NCI-H1436 treated with DMSO at 0.1 percent for 48 hours (cell line): ENCODE measurements at places on chromosomes 1 and 21.

- no peak for DNase-seq
Observed at GRCh38 chr1:10646347-10646861, 150.0 kb downstream of the CASZ1 start.

GRCh38 chr1:93093332-93094006 is 14.4 kb downstream of the MTF2 start:
- no peak for DNase-seq

DNA sequence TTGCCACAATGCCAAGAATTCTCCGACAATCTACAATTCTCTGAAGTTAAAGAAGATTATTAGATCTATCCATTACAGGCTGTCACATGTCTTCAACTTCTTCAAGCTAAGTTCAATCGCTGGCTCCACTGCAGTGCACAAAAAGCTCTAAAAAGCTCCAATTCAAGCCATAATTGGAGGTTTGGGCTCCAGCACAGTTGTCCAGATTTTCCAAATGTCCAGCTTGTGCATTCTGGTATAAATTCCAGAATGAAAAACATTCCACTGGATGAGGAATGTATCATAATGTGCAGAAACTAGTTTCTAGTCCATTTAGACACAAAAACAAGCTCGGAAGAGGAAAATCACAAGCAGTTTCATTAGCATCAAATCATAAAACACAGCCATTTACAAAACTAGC is 138.6 kb downstream of the NRIP1 start:
- DNase-seq: no peak

- no peak for DNase-seq
Observed at GRCh38 chr1:80211691-80212380, 1205.3 kb upstream of the ADGRL4 start.

DNA sequence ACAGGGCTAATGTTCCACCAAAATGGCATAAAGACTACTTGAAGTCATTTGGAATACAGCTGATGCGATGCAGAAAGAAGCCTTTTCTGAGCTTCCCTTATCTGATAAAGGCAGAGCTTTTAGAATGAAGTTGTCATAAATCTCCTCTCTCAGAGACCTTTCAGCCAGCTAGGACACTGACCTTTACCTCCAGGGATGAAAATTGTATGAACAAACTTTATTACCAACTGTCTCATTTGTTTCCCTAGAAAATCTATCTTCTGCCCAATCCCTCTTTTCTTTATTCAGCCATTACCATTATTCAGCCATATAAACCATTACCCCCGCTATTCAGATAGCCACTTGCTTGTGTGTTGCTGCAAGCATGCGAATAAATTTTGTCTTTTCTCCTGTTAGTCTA is 29.7 kb upstream of the RNF2 start:
- DNase-seq: no peak

GRCh38 chr1:224182057-224182865 is 779 bp upstream of the DEGS1 start:
- DNase-seq: no peak
